Activated T-cell treated with anti-CD3 and anti-CD28 coated beads, Interleukin-2, amount 50 U/mL, for 48 hours (primary cell): ENCODE measurements at places on chromosomes 4 and X.
A peak's percentile ranks its signal among the peaks of the same experiment; 100 is the strongest.

DNA sequence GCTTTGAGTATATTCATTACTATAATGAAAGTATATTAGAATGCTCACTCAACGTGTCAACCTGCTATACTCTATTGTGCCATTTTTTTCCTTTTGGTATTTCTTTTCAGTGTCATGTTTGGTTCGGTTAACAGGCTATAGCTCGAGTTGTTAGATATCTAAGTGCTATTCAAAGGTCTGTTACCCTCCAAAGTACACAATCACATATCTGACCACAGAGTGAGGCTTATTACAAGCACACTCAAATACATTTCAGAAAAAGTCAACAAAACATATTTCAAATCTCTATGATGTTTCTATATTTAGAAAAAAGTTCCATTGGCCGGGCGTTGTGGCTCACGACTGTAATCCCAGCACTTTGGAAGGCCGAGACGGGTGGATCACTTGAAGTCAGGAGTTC lies 32.8 kb downstream of the WNK3 start:
- no peak for DNase-seq

GRCh38 chr4:37837446-37837845 lies 11.0 kb downstream of the PGM2 start:
- no peak for DNase-seq

GRCh38 chr4:2788532-2789103 lies 4.3 kb upstream of the SH3BP2 start:
- DNase-seq: peak; percentile 32

DNA sequence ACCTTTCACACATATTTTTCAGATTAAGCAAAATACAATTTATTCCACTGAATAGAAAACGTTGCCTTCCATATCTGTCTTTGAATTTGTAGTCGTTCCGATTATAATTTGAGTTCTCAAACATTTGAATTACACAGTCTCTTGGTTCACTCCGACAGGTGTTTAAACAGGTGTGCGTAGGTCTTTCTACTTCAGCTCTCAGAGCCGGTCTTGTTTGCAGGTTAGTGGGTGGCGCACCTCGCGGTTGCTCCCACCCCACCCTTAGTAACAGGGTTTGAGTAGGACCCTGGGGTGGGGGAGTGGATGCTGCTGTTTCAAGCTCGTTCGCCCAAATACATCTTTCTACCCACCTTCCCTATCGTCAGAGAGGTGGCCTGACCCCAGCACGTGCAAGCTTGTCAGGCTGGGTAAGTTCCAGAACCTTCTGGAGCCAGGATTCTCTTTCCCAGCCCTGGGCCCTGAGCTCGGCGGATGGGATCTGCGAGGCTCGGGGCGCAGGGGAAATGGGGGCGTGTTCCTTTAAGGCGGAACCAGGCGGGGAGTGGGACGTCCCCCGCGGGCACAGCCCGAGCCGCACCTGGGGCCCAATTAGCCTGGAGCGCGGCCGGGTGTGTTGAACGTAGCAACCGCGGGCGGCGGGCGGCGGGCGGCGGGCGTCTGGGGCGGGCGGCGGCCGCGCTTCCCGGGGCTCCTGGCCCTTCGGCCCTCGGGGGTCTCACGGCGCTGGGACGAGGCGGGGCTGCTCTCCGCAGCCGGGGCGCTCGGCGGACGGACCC lies at the start of gene FAM149A:
Gene FAM149A (plus strand): TSS at position 591 of the 776 bp plus-strand sequence.
- DNase-seq: peak; percentile 48
